ENCODE measurements at places on chromosomes 16 and 17.

DNA sequence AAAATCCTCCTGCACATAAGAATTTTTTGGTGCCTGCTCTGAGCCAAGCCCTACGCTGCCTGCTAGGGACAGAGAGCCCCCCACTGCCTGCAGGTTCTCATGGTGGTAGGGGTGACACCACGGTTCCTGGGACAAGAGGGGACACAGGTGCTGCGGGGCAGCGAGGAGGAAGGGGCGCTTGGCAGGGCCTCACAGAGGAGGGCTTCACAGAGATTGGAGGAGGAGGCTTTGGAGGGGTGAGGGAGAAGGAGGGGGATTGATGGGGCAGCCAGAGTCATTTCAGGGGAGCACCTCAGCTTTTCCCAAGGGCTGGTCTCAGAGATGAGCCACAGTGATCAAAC is 29.8 kb upstream of the GSG1L start:
- DNase-seq = no peak

- no peak for DNase-seq
Measured at GRCh38 chr17:4559139-4559791, 1.1 kb downstream of the GGT6 start.

DNA sequence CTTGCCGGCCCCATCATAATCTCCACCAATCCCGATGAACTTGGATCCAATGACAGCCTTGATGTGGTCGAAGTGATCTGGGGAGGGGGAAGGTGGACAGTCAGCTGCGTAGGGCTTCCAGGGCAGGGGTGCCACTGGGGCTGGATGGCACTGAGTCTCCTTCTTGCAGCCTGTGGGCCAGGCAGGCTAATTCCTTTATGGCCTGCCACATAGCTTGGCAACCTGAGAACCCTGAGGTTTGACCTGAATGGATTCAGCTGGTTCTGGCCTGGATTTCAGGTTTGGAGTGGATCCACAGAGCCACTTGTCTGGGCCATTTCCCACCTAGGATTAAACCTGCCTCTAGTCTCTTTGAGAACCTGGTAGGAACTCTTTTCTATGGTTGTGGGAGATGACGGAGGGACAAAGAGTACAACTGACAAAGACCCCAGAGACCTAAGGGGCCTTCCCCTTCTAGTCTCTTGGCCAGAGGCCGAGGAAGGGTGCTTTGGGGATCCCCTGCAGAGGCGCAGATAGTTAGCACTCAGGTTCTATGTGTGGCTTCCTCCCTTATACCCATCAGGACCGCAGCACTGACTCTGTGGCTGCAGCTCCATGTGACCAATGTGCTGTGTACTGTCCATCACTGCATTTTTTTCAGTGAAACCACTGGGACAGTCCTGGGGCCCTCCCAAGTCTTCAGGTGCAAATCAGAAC is 9.2 kb upstream of the DPEP3 start:
- DNase-seq = no peak

GRCh38 chr17:20952183-20952582 is 90.6 kb downstream of the USP22 start:
- no peak for DNase-seq

DNA sequence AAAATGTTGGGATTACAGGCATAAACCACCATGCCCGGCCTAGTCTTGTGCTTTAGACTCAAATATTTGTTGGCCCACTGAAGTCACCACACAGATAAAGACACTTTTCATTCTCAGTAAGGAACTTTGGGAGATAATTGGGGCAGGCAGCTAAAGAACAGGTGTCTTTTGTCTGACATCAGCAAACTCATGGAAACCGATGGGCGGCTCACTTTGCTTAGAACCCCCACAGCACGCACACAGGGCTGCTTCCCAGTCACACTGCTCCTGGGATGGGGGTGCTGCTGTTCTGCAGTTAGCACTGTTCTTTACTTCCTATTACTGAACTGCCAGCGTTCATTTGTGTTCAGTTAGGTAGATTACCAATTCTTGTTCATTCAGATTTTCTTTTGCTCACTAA is 18.0 kb upstream of the BRCA1 start:
- DNase-seq = no peak

DNA sequence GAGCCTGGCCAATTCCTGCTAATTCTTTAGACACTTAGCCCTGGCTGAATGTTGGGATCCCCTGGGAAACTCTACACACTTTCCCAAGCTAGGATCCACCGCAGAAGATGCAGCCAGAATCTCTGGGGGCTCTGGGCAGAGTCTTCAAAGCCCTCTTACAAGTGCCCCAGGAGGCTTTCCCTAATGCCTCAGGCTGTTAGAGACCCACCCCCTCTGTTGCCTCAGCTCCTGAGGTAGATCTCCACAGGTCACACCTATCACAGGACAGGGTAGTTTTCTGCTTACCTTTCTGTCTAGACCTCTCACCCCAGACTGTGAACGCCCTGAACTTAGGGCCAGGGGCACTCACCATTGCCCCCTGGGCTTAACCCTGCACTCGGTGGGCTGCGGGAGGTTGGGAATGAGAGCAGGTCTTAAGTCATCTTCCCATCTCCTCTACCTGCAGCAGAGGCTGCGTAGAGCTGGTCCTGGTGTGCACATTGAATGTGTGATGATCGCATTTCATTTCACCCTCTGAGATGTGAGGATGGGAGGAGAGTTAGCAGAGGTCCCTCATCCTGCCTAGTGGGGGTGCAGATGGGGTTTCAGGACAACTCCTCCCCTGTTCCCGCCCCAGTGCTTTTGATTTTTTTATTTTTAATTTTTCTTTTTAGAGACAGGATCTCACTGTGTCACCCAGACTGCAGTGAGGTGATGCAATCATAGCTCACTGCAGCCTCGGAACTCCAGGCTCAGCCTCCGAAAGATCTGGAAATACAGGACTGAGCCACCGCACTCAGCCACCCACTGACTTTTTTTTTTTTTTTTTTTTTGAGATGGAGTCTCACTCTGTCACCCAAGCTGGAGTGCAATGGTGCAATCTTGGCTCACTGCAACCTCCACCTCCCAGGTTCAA is 89.0 kb upstream of the LHX1 start:
- no peak for DNase-seq

DNA sequence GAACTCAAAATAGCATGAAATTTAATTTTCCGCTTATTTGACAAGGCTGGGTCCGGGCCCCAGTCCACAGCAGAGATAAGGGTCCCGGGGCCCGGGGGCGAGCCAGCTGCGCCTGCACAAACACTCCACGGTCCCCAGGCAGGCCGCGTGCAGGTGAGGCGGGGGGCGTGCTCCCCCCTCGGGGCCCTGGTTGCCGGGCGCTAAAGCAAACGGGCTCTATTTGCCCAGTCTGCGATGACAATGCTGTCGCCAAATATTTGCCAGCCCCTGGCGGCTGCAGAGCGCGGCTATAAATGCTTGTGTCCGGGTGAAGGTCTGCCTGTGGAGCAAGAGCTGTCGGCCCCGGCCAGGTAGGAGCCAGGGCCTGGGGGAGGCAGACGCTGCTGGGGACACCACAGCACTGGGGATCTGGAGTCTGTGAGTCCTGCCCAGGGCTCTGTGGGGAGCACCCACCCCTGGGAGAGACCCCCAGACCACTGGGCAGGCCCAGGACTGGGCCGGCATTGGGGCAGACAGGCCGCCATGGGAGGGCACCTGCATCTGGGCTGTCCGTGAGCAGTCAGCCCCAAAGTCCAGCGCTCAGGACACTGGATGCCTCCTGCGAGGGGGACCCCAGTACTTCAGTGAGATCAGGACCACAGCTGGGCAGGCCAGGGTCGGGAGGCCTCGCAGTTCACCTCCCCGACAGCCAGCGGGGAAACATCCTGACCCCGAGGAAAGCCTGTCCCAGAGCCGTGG is at the start of gene PERCC1:
Gene PERCC1 (plus strand): TSS at position 320 of the 738 bp plus-strand sequence. CDS start 1,516 bp downstream, outside the sequence.
- DNase-seq = no peak

Measured in stimulated activated CD8-positive, alpha-beta memory T cell treated with anti-CD3 and anti-CD28 coated beads, Interleukin-15, amount 100 ng/mL, for 4 hours (primary cell).